ENCODE measurements at places on chromosomes 2 and 18.

DNA sequence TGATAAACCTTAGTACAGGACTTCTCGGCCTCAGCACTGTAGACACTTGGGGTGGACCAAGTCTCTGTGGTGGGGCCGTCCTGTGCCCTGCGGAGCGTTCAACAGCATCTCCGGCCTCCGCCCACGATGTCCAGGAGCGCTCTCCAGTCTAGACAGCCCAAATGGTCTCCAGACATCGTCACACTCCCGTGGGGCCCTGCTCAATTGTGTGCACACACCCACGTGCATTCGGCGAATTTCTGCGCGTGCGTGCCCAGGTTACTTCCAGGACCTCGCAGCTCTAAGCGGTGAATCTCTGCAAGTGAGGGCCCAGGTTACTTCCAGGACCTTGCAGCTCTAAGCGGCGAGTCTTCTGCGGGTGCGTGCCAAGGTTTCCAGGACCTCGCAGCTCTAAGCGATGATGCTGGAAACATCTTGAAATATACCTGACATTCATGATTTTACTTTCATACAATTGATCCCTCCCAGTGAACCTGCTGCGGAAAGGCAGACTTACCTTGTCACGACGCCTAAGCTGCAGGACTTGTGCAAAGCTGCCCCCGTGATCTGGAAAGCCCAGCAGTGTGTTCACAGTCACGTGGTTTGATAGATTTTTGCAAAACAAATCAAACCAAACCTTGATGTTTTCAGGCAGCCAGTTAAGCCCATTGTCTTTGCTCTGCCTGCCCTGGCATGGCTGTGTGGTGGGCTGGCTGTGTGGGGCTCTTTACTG lies 16.1 kb upstream of the OTOS start:
- no peak for DNase-seq

- peak; percentile 30 for DNase-seq
These were observed 70.0 kb upstream of the PPP1CB start for GRCh38 chr2:28681606-28682005.

DNA sequence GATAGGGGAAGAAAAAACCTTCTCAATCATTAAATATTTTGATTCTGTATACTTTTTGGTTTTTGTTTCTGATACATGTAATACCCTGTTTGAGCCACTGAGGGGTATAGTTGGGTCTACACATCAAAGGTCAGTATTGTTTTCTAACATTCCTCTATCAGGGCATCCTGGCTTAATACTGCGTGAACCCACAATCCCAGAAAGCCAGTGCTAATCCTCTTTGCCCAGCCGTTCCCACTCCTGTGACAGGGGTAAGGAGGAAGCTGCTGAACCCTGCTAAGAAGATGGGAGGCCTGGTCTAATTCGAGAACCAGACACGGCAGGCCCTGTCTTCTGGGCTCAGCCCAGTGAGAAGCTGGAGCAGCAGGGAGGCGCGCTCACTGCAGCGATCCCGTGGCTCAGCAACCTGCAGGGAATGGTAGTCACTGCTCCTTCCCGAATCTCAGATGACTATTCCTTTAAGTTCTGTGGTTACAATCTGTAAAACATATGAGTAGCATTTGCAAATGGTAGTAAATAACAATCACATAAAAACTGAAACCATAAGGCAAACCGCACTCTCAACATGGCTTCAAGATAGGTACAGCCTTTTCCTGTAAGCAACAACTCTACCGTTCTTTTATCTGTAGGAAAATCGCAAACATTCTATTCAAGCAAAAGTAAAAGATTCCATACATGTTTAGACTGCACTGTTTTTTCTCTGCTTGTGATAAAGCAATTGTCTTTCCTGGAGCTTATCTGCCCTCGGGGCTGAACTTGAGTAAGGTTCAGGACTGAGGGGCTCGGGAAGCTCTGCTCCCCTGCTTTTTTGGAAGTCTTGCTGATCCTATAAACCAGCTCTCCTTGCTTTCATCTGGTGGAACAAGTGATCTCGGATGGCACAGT lies 87.0 kb downstream of the EPB41L3 start:
- peak; percentile 63 for DNase-seq

DNA sequence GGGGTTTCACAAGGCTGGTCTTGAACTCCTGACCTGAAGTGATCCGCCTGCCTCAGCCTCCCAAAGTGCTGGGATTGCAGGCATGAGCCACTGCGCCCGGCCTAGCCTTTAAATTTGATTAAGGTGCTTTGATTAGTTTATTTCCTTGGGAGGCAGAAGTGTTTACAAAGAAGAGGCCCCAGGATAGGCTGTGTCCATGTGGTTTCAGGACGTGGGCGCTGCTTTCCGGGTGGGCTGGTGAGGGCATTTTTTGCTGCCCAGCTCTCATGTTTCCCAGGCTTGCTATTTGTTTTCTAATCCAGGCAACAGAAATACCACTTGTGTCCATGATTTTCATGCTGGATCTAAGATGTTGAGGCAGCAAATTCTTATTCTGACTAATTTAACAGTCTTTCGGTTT lies 124.2 kb downstream of the SH3RF3 start:
- DNase-seq, result no peak

DNA sequence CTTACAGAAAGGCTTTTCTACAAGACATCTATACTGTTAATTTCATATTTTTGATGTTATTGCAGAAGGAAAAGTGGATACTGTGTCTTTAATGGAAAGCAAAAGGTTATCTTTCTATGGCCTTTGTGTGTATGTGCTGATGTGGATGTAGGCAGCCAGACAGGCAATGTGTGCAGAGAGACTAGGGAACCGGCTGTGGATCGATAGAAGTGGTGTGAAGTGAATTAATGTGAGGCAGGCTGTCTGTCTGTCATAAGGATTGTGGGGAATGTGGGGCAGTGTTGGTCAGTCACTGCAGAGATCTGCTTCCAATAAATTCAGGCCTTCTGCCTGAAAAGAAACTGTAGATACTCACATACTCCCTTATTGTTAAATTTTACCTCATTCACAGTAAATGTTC lies 156.7 kb downstream of the WDR7 start:
- DNase-seq, result no peak

DNA sequence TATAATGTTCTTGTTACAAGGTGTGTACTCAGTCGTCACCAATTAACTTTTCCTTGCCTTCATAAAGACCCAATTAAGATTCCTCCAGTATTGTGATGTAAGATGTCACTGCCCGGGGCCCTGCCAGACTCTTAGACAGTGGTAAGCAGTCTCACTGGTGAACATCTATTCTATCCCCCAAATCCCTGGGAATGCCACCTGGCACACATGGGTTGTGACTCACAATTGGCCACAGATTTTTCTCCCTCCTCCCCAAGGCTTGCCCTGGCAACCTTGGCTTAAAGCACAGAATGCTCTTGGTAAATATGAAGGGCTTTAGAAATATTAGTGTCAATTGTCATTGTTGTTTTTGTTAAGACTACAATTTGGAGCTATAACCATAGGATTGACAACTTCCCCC lies 287.9 kb downstream of the ETAA1 start:
- no peak for DNase-seq

DNA sequence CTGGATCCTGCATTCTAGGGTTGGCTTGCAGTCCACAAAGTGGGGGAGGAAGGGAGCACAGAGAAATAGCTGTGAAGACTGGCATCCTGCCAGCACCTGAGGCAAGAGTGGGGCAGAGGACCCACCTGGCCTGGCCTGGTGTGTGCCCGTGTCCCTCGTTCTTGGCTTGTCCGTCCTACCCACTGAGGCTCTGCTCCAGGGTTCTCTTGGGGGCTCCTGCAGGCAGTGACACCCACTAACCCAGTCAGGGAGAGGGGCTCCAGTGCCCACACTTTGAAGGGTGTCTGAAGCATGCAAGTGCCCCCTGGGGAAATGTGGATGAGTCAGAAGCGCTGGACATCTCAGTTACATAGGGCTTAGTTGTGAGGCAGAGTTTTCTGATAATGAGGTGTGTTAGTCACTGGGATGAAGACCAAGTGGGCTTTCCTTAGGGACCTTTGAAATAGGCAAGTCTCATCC lies 79.4 kb downstream of the SLC4A3 start:
- DNase-seq, result no peak

- DNase-seq, result no peak
These were observed 66.2 kb downstream of the CYP26B1 start for GRCh38 chr2:72081451-72081850.

GRCh38 chr18:48122376-48122775 lies 191.9 kb upstream of the SMAD2 start:
- DNase-seq, result no peak

- peak; percentile 59 for DNase-seq
These were observed 12.9 kb downstream of the NPAS2 start for GRCh38 chr2:100832885-100833284.

DNA sequence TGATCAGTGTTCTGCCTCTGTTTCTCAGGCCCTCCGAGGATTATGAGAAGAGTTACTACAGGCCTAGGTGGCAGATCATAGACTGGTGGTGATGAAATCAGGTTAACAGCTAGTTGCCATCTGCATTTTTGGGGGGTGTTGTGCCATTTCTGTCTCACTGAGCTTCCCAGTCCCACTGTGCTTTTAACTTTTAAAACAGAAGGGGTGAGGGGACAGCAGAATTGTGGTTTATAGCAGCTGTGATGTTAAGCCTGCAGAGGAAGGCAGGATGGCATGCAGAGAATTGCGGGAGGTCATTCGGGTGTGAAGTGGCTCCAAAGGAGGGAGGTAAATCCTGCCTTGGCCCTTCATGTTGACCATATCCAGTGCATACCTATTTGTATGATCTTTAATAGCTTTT lies 5.0 kb downstream of the CAB39 start:
- DNase-seq, result no peak

DNA sequence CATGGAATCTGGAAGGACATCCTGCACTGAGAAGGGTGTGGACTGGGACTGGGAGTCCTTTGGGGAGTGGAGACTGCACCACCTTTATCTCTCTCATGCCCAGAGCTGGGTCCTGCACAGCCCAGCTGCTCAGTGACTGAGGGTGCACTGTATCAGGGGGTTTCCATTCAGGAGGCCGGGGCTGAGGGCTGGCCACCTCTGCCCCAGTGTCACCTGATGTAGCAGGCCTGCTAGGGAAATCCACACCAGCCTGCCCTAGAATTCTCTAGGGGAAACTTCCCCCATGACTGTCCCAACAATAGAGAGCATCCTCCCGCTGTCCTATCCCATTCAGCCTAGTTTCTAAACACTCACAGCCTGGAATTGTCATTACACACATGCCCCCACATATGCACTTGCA lies 116.7 kb downstream of the CTIF start:
- no peak for DNase-seq

- peak; percentile 68 for DNase-seq
These were observed 71.7 kb upstream of the TAF1B start for GRCh38 chr2:9771481-9772017.

DNA sequence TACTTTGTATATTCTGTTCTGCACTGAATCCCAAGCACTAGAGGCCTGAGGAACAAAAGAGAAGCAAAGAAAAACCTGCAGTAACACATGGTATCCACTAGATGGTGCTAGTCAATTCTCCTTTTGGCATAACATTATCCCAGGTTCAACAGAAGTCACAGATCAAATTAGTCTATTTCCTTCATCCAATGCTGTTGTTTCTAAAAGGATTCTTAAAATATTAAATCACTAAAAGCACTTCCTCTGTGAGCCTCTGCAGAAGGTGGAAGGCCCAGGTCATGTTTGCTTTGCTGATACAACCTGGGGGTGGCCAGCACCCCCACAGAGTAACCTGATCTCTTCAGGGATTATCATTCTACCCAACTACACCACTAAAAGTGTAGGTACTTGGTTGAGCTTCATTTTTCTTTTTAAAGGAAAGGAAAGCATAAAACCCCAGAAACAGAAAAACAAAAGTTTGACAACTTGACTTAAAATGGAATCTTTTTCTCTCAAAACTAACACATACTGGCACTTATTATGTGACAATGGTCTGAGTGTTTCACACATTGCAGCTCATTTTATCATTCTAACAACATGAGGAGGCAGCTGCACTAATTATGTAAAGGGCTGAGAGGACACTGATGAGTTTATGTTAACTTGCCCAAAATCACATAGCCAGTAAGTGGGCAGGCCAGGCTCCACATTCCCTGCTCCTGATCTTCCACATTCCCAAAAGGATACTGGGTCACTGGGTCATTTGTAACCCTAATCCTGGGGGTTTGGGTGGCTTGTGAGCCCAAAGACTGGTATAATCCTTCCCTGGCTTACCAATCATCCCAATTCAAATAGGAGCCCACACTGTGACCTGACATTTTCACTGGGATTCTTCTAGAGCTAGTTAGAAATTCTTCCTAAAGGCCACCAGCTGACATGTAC lies 66.8 kb upstream of the DNER start:
- peak; percentile 47 for DNase-seq

- DNase-seq, result no peak
These were observed 863.2 kb downstream of the SUCLG1 start for GRCh38 chr2:83595926-83596325.

DNA sequence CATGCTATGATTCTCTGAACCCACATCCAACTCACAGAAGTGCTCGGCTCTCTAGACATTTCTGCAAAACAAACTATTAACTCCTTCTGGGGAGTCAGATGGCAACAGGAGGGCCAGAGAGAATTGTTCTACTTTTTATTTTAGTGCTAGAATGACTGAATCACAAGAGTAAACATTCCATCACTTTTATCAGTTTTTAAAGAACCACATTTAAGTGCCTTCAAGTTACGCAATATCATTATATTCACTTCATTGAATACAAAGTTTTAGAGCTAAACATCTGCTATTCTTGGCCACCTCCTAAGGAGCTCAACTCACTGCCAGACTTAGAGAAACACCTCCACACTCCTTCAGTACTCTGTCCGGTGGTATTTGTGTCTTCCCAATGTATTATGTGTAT lies 22.4 kb downstream of the B4GALT6 start:
- DNase-seq, result peak; percentile 92

DNA sequence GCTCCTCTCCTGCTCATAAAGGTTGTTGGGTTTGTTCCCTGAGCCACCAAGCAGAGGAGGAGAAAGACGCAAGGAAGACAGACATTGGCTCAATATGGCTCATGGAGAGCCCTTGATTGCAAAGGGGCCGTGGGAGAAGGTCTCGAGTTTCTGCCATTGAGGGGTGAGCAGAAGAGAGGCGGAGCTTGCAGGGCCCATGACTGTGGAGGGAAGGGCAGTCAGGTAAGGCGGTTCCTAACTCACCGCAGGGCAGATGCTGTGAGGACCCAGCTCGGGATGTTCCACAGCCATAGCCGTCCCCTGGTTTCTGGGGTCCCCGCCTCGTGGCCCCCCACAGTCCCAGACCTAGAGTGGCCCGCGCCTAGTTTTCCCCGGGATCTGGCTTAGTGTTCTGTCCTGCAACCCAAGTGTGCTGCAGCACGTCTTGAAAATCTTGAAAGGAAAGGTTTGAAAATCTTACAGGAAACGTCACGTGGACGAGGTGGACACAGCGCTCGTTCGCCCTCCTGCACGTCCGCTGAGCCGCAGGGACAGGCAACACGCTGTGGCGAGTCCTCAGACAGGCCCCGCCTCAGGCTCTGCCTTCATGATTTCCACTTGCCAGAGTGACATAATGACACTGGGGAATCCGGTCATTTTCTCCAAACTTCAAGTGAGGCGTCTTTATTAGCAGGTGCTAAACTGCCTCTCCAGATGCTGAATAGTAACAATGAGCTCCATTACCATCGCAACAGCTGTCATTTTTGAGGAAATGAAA lies 105.5 kb upstream of the HDAC4 start:
- DNase-seq, result no peak

DNA sequence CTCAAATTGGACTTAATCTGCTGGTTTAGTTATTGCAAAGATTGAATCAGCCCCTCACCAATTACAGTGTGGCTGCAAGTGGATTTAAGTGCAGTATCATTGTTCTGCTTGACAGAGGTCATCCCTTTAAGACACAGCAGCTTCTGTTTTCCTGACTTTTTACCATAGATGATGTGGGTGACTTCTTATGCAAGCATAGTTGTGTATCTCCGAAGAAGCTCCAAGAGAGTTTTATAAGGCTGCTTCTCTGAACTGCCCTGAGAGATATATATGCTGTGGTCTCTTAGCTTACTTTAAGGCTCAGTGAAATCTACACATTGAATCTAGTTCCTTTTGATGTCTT lies 3.5 kb downstream of the TRIB2 start:
- DNase-seq, result peak; percentile 71

All from fibroblast of lung (primary cell).